T-helper 2 cell (primary cell): ENCODE measurements at places on chromosomes 2 and 18.

DNA sequence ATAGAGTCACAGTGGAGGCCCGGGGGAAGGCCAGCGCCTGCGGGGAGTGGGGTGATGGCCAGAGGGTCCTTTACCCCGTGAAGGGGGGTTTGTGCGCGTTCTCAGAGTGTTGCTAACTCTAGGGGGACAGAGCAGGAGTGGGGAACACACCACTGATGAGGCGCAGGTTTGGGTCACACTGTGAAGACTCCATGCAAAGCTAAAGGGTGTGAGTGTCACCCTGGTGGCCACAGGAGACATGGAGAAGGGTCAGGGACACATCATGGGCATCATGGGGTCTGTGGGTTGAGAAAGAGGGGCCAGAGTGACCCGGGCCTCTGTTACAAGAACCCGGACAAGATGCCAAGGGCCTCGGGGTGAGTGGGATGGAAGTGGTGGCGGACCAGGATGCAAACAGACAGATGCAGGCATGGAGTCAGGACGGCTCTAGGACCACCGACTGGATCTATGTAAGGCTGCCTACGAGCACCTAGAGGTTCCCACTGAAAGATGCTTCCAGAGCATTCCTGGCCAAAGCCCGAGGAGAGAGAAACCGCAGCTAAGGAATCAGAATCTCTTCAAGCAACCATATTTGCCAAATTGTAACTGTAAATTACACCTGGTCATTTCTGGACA lies 84.3 kb downstream of the PXDN start:
- DNase-seq = no peak

DNA sequence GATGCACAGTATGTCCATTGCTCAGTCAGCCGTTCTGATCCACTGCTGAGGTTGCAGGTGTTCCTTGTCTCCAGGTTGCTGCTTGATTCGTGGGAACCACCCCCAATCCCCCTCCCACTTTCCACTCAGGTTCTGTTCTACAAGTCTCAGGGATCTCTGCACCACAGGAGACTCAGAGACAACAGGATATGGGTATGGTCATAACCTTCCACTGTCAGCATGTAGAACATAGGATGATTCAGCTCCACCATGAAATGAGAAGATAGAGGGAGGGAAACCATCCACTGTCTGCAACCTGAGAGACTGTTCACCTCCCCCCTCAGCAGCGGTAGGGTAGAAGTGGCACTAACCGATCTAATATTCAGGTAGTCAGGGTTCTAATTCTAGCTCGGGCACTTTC lies 19.0 kb upstream of the KLF7 start:
- DNase-seq = no peak

GRCh38 chr2:229087843-229088516 lies 183.1 kb downstream of the PID1 start:
- no peak for DNase-seq

DNA sequence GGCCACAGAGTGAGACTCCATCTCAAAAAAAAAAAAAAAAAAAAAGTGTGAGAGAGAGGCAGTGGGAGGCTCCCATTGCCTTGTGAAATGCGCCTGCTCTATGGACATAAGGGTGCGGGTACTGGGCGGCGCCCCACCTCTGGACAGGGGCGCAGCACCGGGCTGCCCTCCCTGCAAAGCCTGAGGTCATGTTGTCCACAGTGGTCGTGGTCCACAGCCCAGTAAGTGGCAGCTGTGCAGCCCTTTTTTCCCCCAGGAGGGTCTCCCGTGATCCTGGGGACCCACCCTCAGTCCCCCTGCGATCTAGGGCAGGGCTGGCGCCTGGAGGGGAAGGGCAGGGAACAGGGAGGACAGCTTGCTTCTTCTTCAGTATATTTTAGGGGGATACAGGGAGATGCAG lies 37.8 kb downstream of the LPIN1 start:
- DNase-seq = no peak

DNA sequence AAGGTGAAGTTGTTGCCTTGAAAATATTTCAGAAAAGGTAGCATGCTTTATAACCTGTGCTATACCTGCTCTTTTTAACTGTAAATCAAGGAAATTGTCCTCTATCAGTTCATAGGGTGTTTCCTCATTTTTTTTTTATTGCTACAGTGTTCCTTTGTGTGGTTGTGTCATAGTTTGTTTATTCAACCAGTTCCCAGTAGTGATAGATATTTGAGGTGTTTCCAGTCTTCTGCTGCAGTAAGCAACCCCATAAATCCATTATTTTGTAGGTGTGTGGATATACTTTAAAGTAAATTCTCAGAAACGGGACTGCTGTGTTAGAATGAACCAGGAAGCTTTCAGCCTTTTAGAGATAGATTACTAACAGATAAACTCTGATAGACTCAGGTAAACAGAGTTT lies 39.6 kb downstream of the SEMA4F start:
- no peak for DNase-seq

DNA sequence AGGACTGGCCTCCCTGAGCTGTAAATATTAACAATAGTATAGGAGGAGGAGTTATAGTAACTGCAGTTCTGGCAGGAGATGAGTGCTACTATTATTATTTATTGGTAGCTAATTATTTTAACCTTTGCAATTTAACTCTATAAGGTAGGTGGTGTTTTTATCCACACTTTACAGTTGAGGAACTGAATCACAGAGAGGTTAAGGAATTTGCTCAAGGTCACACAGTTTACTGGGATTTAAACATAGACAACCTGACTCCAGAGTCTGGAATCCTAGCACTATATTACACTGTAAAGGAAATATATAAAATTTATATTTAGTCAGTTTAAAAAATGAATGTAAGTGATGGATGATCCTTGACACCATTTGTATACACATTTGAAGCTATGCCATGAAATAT lies 2.1 kb downstream of the ERICH2 start:
- no peak for DNase-seq

GRCh38 chr2:237432484-237433092 lies 18.6 kb upstream of the COL6A3 start:
- DNase-seq = peak; percentile 43
